Activated CD8-positive, alpha-beta T cell treated with anti-CD3 and anti-CD28 coated beads for 36 hours (primary cell): ENCODE measurements at places on chromosomes 5 and 9.

DNA sequence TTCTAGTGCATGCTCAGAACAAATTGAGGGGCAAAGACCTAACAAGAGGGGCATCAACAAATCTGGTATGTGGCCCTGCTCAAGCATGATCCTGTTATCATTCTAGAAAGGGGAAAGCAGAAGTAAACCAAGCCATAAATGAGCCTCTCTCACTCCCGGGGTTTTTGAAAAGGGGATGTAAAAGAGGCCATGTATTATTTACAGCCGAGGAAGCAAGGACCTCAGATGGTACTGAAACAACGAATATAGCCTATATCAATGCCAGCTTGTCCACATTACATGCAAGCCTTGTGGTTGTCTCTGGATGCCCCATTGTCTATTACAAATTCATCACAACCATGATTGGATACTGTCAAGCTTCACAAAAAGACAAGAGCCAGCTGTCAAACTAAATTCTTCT lies 211.3 kb downstream of the DCP2 start:
- DNase-seq, result no peak

GRCh38 chr5:112915831-112916230 lies 6.2 kb downstream of the REEP5 start:
- DNase-seq, result no peak

DNA sequence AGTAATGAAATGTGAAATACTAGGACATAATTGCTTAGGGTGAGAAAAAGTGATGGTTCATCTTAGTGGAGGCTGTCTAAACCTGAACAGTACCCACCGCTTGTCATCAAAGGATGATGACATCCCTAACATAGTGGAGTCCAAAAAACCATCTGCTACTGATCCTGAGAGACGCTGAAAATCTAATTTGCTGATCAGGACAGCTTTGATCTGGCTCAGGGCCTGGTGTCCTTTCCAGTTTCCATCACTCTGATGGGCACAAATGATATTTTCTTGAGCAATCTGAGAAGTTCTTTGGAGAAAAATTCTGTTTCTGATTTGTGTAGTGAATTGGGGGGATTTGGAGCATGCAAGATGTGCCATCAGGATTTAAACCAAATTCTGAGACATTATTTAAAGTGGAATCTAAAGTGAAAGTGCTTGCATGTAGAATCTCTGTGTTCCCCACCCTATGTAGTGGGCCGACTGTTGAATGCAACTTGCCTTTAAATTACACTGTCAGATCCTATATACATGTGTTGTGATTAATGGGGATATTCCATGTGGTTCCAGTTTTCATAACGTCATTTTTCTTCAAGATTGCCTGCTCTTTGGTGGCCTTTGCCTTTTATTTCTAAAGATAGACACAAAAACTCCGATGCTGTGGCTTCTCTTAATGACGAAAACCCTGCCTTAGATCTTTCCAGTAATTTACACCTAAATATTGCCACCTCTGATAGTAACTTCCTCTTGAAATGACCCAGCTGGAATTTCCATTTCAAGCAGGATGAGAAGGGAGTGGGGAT lies 213.2 kb downstream of the PCSK5 start:
- DNase-seq, result no peak

GRCh38 chr5:97636766-97637165 lies 453.7 kb upstream of the RIOK2 start:
- no peak for DNase-seq

DNA sequence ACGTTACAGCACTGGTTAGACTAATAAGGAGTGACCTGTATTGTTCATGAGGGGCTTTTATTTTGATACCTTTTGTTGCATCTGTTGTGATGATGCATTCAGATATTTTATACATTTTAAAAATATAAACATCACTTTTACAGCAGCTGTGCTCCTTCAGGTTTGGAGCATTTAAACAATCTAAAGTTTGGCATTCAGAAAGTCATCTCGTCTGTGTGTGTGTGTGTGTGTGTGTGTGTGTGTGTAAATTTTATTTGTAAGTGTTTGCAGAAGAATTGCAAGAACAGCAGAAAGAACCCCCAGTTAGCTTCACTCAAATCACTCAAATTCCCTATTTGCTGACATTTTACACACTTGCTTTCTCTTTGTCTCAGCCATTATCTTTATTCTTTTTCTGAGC lies 87.4 kb downstream of the ERCC6L2 start:
- DNase-seq, result no peak

GRCh38 chr9:126374366-126374781 lies 47.7 kb downstream of the MVB12B start:
- DNase-seq, result no peak

GRCh38 chr9:82153032-82153431 lies 164.5 kb downstream of the SPATA31D1 start:
- DNase-seq, result no peak

DNA sequence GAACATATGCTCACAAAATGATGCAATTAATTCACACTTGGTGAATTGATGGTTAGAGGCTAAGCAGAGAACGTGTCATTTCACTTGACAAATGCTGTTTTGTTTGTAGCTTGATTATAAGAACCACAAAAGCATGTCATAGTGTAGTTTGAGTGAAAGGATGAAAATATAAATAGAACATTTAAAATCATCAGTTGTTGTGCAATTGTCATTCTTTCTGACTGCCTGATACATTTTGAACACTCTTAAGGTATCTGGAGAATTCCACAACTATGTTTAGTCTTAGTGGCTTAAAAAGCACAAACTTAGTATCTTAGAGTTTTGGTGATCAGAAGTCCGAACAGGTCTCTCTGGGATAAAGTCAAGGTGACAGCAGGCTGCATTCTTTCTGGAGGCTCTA lies 129.4 kb downstream of the BASP1 start:
- no peak for DNase-seq

DNA sequence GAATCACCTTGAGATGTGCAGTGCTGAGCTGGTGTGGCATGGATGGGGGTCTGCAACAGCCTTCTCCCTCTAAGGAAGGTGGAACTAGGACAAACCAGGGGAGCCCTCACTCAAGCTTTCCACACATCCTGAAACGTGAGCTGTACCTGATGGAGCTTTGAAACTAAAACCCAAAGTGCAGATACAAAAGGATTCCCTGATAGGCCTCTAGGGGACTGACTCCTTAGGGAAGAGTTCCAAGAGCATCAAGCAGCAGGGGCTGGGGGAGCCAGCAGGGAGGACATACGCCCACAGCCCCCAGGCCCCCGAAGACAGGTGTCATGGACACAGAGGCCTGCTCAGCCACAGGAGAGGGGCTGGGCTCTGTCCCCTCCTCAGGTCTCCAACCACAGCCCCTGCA lies 17.7 kb downstream of the ARHGEF37 start:
- no peak for DNase-seq

DNA sequence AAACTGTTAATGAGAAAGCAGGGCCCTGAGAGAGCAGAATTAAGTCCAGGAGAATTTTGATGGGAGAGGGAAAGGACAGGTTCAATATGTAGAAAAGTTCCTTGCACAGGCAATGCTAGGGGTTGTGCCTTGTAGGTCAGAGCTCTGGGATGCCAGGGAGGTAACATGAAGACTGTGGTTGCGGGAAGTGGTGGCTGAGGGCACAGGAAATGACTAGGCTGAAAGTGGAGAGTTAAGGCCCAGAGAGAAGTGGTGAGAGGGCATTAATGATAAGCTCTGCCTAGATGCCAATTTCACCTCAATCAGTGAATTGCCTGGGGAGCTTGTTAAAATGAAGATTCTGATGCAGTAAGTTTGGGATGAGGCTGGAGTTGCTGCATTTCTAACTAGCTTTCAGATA lies 31.5 kb upstream of the PPP3R2 start:
- peak; percentile 33 for DNase-seq

- no peak for DNase-seq
Measured at GRCh38 chr5:44862808-44863207, 54.1 kb downstream of the MRPS30 start.

DNA sequence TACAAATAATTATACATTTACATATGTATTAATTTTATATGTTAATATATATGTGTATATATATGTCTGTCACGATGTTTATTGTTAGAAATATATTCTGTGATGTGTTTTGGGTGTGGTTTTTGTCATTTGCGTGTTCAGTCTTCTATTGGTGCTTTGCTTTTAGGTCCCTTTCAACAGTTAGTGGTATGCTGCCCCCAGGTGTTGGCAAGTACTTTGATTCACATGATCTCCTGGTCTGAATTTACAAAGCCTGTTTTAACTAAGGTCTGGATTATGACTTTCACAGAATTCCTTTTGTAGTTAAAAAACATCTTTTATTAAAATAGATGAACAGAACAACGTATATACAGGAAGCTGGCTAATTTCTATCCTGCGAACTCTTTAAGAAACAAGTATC lies 271.5 kb downstream of the CCDC171 start:
- peak; percentile 5 for DNase-seq

GRCh38 chr5:126624534-126624933 lies 23.8 kb downstream of the PHAX start:
- peak; percentile 35 for DNase-seq

GRCh38 chr5:74786851-74787250 lies 19.8 kb downstream of the NSA2 start:
- no peak for DNase-seq

- peak; percentile 26 for DNase-seq
Measured at GRCh38 chr5:7878381-7878873, 9.5 kb downstream of the MTRR start.

- no peak for DNase-seq
Measured at GRCh38 chr5:142059304-142059940, 46.6 kb upstream of the GNPDA1 start.

DNA sequence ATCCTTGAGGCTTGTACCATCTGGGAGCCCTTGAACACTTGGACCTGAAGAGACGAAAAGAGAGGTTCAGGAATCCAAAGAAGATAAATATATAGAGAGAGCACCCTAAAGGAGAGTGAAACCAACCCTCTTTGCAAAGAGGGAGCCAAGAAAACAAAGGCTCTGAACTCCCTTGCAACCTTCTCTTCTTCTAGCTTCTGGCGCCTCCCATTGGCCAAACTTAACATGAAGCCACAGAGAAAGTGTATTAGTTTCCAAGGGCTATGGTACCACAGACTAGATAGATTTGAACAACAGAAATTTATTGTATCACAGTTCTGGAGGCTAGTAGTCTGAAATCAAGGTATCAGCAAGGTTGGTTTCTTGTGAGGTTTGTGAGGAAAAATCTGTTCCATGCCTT lies 175.1 kb downstream of the HCN1 start:
- peak; percentile 2 for DNase-seq

DNA sequence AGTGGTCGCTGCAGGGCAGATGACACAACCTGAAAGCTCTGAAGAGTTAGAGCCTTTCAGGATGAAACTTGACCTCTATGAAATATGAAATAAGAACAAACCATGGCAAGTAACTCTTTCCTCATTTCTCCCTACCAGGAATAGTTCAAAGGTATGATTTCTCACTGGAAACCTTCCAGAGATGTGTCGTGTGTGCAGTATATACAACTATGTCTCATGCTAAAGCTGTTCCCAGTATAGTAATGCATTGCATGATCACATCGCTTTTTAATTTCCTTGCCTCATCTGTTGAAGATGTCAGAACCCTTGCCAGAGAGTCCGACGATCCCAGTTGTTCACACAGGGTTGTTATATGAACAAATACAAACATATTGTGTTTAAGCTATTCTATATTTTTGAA lies 45.8 kb upstream of the RGMB start:
- no peak for DNase-seq

DNA sequence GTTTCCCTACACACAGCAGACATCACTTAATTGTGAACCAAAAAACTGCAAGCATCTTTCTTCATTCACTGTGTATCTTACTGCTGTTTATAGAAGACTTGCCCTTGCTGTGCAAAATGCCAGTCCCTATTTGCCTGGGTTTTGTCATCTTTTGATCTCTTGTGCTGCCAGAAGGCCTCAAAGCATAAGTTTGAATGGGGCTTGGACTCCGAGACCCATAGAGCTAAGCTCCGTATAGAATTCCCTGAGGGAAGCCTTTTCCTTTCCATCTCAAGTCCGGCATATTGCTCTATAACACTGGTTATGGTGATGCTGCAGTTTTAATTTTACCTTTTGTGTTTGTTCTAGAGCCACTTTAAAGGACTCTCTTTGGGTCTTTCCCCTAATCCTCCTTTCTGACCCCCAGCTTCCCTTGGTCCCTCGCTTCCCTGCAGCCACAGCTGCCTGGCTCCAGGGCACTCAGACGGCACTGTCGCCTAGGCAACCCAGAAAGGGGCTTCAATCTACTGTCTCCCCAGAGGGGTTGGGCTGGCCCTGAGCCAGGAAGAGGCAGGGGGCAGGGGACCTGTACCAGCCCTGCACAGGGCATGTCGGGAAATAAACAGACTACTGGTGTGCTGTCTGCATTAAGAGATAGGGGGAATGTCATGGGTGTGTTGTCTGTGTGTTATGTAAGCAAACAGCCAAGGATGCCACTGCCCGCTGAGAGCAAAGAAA lies 73.4 kb upstream of the MELK start:
- no peak for DNase-seq

GRCh38 chr5:94161801-94162200 lies 420.4 kb upstream of the POU5F2 start:
- DNase-seq, result no peak

DNA sequence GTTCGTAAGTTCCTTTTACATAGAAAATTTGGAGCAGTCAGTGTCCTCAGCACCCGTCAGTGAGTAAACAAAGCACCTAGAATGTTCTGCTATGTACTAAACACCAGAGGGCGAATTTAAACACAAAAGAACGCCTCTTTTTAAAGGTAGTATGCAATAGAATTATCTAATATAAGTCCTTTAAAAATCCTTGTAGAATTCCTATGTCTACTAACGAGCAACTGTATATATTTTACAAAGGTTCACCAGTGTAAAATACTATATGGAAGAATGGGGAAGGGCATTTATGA lies 499 bp upstream of the TMEM232 start:
- DNase-seq, result no peak

- no peak for DNase-seq
Measured at GRCh38 chr5:37638897-37639296, 200.9 kb downstream of the GDNF start.

DNA sequence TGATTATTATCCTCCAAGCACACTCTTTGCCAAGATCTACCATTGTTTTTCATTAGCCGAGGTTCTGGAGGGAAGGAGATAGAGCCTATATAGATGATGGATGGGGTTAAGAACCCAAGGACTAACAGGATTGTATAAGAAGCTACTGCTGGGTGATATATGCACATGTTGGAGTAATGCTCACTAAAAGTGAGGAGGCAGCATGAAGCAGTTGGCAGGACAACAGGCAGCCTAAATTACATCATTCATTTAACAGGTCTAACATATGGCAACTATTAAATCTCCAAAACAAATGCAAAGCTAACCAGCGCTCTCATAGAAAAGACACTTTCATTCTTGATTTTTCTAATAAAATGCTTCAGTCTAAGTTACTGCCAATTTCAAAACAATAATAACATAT lies 293.2 kb downstream of the EPB41L4A start:
- DNase-seq, result no peak

DNA sequence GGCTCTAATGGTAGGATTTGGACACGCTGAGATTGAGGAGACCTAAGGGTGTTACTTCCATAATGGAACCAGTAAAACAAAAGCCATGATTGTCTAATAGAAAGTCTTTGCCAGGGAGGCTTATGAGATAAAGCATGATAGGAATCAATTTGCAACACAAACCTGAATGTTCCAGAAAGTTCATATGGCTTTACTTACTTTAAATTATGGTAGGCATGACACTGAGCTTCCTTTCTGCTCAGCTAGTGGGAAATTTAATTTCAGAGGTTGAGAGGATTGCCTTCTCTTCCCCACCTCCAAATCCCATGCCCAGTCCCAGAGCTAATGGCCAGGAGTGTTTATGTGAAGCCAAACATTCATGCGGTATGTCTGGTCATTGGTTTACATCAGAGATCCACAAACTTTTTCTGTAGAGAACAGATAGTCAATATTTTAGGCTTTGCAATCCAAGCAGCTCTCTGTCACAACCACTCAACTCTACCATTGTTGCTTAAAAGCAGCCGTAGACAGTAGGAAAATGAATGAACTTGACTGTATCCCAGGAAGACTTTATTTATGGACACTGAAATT lies 114.5 kb downstream of the UGCG start:
- no peak for DNase-seq
